NCI-H2029 (cell line): ENCODE measurements at places on chromosomes 7 and 10.
A peak's percentile ranks its signal among the peaks of the same experiment; 100 is the strongest.

DNA sequence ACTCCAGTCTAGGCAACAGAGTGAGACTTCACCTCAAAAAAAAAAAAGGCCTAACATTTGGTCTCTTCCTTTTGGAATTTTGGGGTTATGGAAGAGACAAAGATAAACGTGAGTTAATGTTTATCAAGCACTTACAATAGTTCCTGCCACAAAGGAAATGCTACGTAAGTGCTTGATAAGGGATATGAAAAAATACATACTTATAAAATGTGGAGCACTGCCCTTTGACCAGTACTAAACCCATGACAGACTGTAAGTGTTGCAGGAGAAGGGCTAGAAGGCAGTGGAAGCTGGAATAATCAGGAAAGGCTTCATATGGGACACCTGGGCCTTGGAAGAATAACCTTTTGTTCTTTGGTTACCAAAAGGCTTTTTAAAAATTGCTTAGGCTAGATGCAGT lies 25.5 kb downstream of the TMEM248 start:
- DNase-seq, result no peak

DNA sequence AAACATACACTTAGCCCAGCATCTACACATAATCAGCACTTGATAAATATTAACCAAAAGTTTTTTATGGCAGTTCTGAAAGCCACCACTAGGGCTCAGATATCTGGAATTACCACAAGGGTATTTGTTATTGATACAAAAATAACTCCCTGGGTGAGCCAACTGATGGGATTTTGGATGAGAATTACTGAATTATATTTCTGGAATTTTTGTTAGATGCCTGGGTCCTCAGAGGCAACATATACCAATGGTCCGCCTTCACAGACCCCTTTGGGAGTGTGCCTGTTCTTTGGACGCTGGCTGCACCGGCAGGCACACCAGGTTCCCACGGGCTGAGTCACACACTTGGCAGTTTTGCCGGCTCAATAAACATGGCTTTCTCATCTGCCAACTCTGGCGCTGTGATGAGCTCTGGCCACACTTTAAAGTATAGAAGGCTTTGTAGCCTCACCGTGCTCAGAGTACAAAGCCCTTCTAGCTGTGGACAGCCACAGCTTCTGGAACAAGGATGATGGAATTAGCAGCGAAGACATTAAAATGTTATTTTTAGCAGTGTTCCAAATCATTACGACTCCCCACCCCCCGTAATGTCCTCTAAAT lies 24.5 kb upstream of the EEPD1 start:
- peak; percentile 90 for DNase-seq

- no peak for DNase-seq
Observed at GRCh38 chr7:45179666-45180065, 22.1 kb downstream of the RAMP3 start.

DNA sequence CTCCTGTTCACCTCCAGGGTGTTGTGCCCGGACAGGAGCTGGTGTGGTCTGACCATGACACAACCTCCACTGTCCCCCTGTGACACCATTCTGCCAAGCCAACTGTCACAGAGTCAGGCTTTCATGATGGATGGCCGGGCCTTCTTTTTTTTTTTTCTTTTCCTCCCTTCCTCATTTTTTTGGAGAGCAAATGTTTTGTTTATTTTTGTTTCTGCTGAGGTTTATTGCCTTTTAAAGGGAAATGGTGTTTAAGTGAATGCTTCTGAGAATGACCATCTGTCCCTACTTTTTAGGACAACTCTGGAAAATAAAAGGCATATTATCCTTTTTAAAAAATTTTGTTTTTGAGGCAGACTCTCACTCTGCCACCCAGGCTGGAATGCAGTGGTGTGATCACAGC lies 115.1 kb upstream of the NPS start:
- DNase-seq, result no peak

- peak; percentile 27 for DNase-seq
Observed at GRCh38 chr10:104080762-104081161, 4.9 kb downstream of the COL17A1 start.

GRCh38 chr7:10483671-10484070 lies 490.0 kb upstream of the PHF14 start:
- no peak for DNase-seq

DNA sequence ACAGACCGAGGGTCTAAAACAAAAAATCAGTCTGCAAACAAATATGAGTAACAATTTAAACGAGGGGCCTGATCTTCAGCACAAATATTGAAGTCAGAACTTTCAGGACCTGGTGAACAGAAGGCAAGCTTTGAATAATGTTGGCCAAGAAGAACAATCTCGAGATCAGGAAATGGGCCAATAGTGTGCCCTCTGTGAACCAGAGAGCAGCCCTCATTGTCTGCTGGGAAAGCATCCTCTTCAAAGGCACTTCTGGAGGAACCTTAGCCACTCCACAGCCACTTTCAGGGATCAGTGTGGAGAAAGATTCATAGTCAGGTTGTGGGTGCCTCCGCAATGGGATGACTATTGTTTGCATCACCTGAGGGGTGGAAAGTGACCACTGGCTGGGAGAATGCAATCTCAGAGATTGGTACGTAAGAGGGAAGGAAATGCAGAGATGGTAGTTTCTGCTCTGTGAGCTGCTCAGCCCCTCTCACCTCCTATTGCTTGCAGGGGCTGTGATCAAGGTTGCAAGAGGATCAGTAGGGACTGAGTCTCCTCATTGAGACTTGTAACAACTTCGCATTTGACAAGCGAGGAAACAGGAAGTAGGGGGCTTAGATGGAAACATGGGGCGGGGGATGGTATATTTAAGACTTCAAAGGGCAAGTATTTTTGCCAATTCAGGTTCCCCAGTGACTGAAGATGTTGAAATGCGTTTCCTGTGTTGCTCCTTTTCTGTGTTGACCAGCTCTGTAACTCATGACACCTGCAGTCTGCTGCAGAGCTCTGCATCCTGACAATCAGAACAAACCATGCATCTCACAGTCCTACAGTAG lies 28.4 kb upstream of the IFRD1 start:
- no peak for DNase-seq

- DNase-seq, result no peak
Observed at GRCh38 chr7:99242682-99243081, 30.0 kb upstream of the MYH16 start.

- no peak for DNase-seq
Observed at GRCh38 chr10:45491061-45491460, 117.0 kb downstream of the ALOX5 start.

DNA sequence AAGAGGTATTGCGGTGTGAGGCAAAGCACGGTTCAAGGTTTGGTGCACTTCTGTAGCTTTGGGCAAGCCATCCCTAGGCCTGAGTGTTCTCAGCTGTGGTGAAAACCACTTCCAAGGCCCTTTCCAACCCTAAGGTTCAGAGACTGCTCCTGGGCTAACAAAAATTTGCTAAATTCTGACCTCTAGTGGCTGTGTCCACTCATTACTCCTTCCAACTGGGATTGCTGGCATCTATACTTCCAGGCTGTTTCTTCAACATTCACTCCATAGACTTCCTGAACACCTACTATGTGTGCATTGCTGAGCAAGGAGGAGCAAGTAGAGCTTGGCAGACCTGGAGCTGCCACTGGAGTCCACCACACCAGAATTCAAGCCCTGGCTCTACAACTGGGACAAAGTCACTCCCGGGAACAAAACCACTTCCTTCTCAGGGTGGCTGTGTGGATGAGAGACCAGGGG lies 29.3 kb upstream of the SH3PXD2A start:
- peak; percentile 21 for DNase-seq

GRCh38 chr7:135692055-135692454 lies 29.7 kb downstream of the STMP1 start:
- no peak for DNase-seq

DNA sequence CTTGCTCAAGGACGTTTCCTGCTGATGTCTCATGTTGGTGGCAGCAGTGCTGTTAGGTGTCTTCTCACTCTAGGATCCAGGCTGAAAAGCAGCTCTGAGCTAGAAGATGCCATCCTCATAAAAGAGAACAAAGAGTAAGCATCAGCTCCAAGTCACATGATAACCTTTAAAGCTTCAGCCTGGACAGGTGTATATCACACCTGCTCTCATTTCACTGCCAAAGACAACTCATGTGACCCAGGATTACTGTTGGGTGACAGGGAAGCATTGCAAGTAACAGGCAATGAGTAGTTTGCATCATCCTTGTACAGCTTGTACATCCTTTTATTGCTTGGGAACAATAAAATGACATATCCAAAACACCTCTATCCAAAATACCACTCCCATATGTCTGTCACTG lies 423.4 kb upstream of the DPP6 start:
- DNase-seq, result peak; percentile 97
